ENCODE measurements at places on chromosomes 7 and 10.

DNA sequence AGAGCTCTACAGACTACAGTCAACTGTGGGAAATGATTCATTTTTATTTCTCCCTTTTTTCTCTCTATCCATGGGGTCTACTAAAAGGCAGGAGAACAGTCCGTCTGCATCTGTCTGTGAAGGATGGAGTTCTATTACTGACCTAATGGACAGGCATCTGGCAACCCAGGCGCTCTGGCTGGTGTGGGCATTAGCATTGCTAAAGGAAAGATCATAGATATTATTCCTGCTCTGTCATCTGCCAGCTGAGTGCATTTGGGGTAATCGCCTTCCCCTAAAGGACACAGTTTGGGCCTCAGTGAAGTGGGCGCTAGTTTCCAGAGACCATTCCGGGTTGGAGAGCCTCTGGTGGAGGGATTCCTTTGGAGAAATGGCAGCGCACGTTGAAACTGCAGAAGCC, 201.3 kb upstream of the TCERG1L start:
- no peak for DNase-seq

GRCh38 chr7:131664570-131664969, 108.1 kb upstream of the PODXL start:
- DNase-seq, result no peak

DNA sequence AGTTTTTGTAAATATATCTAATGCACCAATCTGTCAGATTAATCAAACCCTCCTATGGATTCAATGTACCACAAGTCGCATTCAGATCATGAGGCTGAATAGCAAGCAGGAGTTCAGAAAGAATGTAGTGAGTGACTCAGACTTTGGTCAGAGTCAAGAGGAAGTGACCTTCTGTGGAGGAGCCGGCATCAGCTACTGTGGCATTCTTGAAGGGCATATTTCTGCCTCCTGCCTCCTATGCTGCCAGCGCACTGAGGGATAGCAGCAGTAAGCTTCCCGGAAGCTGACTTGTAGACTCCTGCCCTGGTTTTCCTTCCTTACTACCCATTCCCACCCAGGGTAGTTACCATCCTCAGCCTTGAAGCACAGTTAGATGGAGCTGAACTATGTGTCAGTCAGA, 867.5 kb downstream of the NRG3 start:
- no peak for DNase-seq

- DNase-seq, result no peak
Observed at GRCh38 chr10:7945034-7945433, 109.5 kb upstream of the GATA3 start.

DNA sequence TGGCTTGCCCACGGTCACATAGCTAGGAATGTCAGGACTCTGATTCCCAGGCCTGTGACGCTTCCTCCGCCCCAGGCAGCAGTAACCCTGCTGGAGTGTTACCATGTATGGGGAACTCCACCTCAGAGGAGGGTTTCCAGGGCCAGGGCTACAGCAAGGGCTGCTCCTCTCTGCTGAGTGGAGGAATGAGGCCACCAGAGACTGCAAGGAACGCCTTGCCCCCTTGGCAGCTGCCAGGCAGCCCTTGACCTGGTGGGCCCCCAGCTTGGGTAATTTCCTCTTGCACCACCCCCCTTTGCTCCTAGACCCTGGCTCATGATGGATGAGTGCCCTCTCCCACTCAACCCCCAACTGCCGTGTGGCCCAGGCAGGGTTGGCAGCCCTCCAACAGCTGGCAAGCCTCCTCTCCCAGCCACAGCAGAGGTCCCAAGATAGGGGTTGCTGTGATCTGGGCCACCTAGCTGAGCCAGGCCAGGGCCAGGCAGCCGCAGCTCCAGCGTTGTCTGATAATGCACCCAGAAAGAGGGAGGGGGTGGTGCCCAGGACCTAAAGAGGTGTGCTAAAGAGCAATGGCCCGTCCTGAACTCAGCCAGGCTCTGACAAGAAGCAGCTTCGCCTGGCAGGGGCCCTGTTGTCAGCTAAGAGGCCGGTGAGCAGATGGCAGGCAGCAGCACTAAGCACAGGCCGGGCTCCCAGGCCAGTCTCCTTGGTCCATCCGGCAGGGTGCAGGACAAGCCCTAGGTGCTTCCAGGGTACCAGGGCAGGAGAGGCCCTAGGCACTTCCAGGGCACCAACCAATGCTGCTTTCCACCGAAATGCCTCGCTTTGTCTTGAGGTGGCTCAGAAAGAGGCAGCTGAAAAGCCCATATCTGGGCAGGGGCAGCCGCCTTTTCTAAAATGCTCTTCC, 35.4 kb downstream of the DRGX start:
- no peak for DNase-seq

DNA sequence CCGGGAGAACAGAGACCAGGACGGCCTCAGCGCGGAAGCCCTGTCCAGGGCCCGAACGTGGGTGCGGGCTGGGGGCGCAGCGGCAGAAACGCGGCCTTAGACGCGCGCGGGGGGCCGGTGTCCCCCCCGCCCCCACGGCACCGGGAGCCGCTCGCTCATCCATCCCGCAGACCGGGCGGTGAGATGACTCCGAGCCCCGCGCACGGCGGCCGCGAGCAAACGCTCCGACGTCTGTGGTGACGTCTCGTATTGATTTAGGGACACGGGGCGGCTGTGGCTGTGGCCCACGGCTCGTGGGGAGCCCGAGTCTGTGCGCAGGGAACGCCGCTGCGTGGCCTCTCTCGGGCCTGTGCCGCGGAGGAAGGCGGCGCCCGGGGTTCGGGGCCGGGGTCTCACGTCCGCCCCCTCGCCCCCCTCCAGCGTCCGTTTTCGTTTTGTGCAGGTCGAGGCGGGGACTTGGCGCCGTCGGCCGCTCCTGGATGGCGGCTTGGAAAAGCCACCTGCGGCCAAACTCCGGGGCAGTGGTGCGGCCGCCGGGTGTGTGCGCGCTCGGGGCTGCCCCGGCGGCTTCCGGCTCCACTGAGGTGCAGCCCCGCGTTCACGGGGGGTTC, 1.0 kb upstream of the NKX6-2 start:
- no peak for DNase-seq

- DNase-seq, result no peak
Observed at GRCh38 chr10:35353805-35354204, 17.5 kb downstream of the CCNY start.

- no peak for DNase-seq
Observed at GRCh38 chr10:123150271-123150985, 2.5 kb downstream of the HMX2 start.

DNA sequence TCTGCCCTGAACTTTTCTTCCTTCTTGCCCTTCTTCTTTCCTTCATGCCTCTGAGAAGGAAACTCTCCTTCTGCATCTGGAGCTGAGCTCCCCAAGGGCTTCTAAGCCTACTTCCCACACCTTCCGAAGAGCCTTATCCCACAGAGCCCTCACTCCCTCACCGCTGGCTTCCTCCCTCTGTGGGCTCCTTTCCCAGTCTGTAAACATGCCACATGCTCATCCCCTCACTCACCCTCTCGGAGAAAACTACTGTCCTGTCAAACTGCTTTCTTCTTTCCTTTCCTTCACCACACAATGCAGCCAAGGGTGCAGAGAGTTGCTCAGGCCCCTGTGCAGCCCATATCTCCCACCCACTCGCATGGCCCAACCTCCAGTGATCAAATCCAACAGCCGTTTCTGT, 18.1 kb downstream of the ANKRD16 start:
- DNase-seq, result no peak

- no peak for DNase-seq
Observed at GRCh38 chr10:121096617-121097431, 245.7 kb downstream of the WDR11 start.

Measured in NCI-H187 treated with DMSO at 0.1 percent for 48 hours (cell line).